ENCODE measurements at places on chromosomes 2 and 18.

GRCh38 chr2:27591745-27592144 lies 8.9 kb downstream of the ZNF512 start:
- DNase-seq, result no peak

DNA sequence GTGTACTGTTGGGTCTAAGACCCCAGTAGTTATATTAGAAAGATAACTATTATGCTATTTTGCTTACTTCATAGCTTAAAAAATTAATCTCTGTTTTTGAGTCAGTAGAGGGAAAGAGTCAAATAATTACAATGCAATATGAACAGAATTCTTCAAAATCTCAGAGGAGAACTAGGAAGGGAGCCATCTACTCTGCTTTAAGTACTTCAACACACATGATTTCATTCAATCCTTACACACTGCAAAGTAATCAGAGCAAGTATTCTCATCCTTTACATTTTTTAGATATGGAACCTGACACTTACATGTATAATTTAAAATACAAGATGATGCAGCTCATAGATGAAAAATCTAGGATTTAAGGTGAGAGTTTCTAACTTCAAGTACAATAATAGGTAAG lies 27.7 kb downstream of the COL5A2 start:
- DNase-seq, result no peak

DNA sequence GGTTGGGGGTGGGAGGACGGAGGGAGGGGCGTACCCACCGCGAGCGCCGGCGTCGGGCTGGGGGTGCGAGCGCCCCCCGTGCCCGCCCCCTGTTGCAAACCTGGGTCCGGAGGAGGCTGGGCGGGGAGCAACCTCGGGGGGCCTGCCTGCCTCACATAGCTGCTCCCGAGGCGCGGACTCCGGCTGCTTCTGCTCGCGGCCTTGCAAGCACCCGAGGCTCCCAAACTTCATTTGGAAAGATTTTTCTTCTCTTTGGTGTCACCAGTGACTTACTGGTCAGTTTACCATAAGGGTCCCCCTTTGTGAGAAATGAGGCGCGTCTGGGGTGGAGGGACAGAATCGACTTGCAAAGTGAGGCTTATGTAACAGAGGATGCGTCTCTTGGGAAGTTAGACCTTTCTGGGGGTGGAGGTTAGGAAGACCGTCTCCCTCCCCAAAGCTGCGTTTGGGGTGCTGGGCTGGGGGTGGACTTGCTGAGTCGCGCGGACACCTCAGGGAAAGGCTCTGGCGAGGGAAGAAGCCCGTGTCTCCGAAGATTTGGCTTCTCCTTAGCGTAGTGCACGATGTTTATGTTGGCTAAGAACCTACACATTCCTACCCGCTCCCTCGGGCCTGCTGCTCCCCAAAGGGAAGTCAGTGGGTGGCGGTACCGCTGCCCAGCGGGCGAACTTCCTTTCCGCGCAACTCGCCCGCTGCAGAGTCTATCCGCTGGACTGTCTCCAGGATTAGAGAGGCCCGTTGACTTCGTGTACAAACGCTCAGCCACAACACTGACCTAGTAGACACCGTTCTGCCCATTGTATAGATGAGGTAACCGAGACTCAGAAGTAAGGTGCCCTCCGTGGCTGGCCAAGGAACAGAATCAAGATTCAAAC lies 559 bp downstream of the TMEM37 start:
- DNase-seq, result no peak

GRCh38 chr2:188570370-188570769 lies 278.7 kb downstream of the GULP1 start:
- no peak for DNase-seq

- DNase-seq, result no peak
These were observed 266.2 kb downstream of the PHLPP1 start for GRCh38 chr18:62981566-62981965.

DNA sequence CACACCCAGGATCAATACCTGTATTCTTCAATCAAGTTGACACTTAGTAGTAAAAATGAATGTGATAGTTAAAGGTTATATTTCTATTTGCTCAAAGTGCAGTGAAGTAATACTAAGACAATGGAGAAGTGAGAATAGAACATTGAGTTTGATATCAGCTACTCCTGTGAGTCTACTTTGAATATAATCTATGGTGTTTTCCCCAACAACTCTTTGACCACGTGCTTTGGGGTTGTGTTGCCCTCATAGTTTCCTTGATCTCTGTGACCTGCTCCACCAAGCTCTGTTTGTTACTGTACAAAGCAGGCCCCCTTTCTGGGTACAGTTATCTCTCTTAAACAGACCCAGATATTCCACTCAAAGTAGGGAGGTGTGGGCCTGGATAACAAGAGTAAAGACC lies 222.9 kb downstream of the GALR1 start:
- DNase-seq, result no peak

DNA sequence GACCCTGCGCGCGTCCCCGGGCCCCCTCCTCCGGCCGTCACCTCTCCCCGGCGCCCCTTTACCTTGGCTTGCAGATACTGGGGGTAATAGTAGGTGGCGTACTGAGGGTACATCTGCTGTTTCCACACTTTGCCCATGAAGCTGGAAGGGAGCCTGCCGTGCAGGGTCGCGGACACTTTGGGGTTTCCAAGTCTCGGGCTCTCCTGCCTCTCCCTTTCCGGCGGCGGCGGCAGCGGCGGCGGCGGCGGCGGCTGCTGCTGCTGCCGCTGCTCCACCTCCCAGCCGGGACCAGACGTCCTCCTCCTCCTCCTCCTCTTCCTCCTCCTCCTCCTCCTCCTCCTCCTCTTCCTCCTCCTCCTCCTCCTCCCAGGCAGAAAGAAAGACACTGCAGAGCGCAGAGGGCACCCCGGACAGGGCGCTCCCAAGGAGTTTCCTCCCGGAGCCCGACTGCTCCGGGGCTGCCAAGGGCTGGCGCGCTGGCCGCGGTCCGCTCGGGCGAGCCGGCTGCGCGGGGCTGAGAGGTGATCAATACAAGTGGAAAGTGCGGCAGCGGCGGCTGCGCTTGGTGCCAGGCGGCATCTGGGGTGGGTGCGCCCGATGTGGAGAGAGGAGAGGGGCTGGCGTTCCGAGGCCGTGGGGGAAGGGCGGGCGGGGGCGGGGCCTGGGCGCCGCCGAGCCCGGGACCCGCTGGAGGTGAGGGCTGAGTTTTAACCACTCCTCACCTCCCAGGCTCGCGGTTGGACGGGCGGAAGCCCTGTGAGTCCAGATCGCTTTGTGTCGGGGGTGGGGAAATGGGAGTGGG lies at the start of gene RBMS1:
Gene RBMS1 (minus strand): TSS at position 581 of the 802 bp plus-strand sequence. CDS start 444 bp downstream, at position 137.
- DNase-seq, result no peak

GRCh38 chr2:180571559-180571958 lies 408.8 kb upstream of the UBE2E3 start:
- peak; percentile 4 for DNase-seq

DNA sequence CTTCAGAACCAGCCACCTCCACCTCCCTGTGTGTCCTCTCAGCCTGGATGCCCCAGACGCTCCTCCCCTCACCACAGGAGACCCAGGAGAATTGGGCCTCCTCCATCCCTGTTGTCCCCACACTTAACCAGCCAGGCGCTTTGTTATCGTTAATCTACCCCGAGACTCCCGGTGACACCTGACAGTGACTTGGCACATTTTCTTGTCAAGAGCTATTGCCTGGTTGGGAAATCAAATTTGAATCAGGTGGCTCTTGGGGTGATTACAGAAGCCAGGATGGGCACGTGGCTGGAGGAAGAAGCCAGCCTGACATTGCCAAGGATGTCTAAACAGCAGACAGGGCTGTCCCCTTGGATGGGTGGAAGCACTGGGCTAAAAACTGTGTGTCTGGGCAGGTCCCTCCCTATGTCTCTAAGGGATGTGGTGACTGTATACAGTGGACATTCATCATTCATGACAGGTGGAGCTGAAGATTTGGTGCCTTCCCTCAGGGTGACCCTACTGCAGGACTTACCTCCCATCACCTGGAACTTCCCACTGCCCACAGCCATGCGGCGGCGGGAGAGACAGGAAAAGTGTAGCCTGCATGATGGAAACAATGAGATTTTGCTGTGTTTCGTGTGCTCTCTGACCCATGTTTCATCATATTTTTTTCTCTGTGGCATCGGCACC lies 157.2 kb upstream of the CAPN13 start:
- DNase-seq, result no peak

- DNase-seq, result peak; percentile 45
These were observed 59.1 kb downstream of the ACSL3 start for GRCh38 chr2:222919841-222920526.

- DNase-seq, result no peak
These were observed 43.4 kb upstream of the SEC11C start for GRCh38 chr18:59096098-59096789.

- DNase-seq, result no peak
These were observed 367 bp downstream of the TGFA start for GRCh38 chr2:70553334-70553583.

DNA sequence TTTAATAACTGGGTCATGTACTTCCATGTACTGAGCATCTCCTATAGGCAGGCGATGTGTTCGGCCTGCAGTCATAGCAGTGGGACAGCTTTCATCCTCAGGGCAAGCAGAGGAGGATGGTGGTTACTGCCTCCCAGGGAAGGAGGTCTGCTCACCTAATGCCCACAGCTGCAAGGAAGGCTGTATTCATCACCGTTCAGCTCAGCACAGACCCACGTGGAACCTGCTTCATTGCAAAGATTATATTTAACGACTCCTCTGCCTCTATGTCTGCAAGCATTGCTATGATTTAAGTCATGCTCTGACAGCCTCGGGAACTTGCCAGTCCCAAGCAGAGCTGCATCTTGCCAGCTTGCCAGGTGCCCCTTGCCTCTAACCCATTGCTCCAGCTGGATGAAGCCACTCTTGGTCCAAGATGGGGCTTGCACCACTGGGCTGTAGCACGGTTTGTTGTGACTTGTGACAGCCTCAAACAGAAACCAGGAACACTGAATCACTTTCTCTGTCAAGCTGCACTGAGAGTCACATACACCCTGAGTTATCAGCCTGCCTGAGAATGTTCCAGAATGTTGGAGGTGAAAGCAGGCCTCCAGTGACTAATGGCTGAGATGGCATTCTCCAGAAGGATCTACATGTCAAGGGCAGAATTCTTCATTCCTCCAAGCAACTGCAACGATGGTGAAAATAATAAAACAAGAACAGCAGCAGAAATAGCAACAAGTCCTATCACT lies 651.1 kb upstream of the ID2 start:
- no peak for DNase-seq

DNA sequence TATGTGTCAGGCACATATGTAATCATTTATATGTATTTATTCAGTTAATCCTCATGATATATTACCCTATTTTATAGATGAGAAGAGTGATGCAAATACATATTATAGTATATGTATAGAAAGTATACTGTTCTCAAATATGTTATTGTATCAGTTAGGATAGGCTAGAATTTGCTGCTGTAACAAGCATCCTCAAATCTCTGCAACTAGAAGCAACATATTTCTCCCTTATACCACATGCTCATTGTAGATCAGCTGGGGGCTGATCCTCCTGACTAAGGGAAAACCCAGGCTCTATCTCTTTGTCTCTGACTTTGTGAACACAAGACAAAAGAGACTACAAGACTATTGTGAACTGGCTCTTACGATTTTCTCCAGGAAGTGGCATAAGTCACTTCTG lies 24.8 kb upstream of the HS6ST1 start:
- DNase-seq, result no peak

- DNase-seq, result no peak
These were observed 255.4 kb upstream of the CHAC2 start for GRCh38 chr2:53512071-53512826.

DNA sequence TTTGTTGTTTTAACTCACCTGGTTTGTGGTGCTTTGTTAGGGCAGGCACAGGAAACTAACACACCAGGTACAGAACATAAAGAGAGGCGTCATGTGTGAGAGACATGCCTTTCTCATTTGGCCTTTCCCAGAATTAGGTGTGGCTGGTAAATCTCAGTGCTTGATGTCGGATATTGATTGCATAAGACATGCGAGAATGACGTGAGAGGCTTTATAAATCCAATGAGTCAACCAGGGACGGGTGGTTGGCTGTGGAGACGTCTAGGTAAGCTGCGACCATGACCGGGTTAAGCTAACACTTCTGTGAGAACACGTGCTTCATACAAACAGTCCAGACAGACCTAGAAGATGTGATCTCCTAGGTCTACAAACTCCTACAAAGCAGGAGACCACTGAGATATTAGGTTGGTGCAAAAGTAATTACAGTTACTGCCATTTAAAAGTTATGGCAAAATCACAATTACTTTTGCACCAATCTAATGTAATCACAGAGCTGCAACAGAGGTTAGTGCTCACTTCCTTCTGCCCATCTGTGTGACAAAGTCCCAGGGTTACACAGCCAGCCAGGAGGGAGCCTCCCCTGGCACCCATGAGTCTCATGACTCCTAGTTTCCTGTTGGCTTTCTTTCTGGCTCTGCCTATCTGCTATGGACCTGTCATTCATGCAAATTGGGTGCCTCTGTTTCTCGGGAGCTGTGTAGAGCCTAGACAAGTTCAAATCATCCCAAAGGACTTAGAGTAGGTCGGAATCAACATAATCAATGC lies 98.9 kb upstream of the ATP8B1 start:
- no peak for DNase-seq

- no peak for DNase-seq
These were observed 105.0 kb upstream of the RASGRP3 start for GRCh38 chr2:33371304-33372090.

- DNase-seq, result no peak
These were observed 1.5 kb upstream of the TTC39C start for GRCh38 chr18:24013051-24013450.

DNA sequence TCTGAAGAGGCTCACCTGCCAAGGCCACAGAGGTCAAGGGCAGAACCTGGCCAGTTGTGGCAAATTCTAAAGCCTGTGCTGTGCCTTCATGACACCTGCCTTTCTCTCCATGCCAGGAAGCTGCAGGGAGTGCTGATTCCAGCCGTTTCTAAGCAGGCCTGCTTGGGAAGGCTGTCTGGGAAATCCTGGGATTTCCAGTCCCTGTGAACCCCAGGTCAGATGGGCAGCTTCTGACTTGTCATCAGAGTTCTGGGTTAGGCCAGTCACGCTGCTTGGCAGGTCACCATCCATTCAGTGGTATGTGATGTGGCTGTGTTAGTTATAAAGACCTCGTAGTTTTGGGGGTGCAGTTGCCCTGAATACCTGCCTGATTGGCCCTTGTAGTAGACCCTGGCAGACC lies 70.7 kb upstream of the ALPP start:
- DNase-seq, result no peak

- DNase-seq, result no peak
These were observed at the start of gene QPCT for GRCh38 chr2:37344453-37345361. TSS of gene QPCT (plus strand) at chr2:37344630. CDS start at chr2:37344732, 102 bp downstream.

DNA sequence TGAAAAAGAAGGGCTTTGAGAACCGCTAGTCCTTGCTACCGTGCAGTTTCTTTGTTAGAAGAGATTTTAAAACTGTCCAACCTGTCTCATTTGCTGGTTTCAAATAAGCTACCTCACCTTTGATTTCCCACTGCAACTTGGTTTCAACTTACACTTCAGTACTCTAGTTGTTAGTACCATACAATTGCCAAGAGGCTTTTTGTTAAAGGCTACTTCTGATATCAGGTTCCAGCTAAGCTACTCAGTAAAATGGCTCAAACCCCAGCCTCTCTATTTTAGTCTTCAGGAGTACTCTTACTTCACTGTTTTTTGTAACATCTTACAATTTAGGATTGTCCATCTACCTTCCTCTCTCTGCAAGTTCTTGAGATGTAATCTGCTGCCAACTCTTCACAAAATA lies 91.6 kb downstream of the INO80D start:
- no peak for DNase-seq

GRCh38 chr2:83587309-83587708 lies 871.8 kb downstream of the SUCLG1 start:
- no peak for DNase-seq

Data from amniotic stem cell (primary cell).